Endothelial cell of umbilical vein (primary cell): ENCODE measurements at places on chromosomes 2 and 18. TPM values are rescaled to one million over a fixed set of nuclear protein-coding genes. Genes with fewer than 3 reads are reported as not detected.

DNA sequence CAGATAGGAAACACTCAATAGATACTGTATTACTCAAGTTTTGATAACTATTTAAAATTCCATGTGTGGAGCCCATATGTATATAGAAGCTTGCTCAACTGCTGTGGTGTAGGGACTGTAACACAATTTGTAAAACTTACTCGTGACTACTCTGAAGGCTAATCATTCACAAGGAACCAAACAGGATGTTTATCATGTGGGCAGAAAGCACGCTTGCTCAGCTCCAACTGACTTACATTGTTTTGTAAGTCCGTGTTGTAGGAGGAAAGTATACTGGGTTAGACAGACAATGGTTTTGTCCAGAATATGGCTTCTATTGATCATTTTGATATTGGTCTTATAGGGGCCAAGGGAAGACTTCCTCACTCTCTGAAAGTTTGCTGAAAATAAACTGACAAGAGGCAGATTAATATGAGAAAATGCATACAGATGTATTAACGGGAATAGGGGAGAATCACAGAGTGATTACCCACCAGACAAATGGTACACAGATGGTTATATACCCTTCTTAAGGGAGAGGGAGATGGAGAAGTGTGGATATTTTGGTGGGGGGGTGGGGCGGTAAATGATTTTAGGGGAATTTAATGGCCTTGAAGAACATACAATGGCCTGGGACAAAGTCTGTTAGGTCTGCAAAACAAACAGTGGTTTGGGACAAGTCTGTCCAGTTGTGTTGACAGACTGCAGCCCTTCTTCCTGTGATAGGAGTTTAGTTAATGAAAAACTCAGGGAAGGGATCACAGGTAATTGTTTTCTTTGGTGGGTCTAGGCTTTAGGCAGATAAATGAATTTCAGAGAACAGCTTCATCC lies 259.3 kb upstream of the SP5 start:
- DNase-seq = peak; percentile 34

LOXHD1 gene
- not detected in 2 replicates for total RNA-seq

CASP8 gene
- 5.8 and 8.8 TPM in 2 replicates for total RNA-seq

FER1L5 gene
- not detected in 2 replicates for total RNA-seq
